GM04503 (cell line): ENCODE measurements at places on chromosomes 11 and 22.

- no peak for DNase-seq
Measured at GRCh38 chr22:22342697-22343580, 98.4 kb downstream of the VPREB1 start.

DNA sequence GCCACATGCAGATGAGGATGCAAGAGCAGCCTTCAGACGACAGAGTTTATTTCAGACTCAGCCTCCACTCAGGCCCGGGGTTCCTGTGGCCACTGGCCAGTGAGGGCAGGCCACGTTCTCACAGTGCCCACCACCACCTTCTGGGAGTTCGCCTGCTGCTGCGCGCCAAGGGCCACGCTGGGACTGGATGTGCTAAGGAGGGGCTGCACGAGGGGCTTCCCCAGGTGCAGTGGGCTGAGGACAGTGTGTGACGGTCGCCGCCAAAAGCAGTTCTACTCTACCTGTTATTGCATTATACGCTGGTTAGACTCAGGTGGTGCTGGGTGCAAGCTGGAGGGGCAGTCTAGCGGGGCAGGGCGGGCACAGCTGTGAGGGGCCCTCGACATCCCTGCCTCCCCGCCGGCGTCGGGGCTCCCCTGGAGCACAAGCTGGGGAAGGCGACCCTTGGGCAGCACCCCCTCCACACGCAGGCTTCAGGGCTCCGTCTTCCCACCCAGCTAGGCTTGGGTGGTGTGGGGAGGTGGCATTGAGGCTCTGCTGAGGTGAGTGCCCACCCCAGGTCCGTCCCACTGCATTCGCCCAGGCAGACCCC lies 2.7 kb downstream of the CEND1 start:
- no peak for DNase-seq

- peak; percentile 21 for DNase-seq
Measured at GRCh38 chr11:132588366-132588765, 943.9 kb downstream of the OPCML start.

DNA sequence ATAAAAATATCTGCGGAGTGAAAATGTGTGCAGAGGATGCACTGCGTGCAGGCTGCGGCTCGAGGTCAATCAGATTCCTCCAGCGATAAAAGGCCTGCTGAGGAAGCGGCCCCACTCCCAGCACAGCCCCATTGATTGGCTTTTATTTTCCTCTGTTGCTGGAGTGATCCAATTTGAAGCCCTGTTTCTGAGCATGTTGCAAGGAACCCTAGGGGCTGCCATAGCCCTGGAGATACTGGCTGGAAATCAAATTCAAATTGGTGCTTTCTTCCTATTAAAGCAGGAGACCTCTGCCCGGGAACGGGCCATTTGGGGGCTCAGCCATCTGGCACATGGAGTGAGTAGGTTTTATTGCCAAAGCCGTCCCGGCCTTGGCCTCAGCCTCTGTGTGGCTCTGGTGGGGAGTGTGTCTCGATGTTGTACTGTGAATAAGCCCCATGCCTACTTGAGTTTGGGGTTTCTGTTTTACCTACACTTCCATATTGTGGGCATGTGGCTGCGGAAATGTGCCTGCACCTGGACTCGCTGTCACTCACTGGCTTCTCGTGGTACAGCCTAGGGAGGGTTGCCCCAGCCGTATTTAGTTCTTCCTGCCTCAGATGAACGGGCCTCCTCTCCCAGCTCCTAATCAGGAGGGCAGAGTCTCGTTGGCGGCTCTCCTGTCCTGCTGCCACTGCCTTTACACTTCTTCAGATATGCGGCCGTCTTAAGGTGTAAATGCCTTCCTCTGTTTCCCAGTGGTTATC lies 25.6 kb downstream of the PARVB start:
- no peak for DNase-seq

- DNase-seq: no peak
Measured at GRCh38 chr11:131925829-131926228, 555.4 kb downstream of the NTM start.

- no peak for DNase-seq
Measured at GRCh38 chr11:81772166-81772565, 961.5 kb downstream of the FAM181B start.

- no peak for DNase-seq
Measured at GRCh38 chr11:65445101-65445603, 22.6 kb downstream of the NEAT1 start.

DNA sequence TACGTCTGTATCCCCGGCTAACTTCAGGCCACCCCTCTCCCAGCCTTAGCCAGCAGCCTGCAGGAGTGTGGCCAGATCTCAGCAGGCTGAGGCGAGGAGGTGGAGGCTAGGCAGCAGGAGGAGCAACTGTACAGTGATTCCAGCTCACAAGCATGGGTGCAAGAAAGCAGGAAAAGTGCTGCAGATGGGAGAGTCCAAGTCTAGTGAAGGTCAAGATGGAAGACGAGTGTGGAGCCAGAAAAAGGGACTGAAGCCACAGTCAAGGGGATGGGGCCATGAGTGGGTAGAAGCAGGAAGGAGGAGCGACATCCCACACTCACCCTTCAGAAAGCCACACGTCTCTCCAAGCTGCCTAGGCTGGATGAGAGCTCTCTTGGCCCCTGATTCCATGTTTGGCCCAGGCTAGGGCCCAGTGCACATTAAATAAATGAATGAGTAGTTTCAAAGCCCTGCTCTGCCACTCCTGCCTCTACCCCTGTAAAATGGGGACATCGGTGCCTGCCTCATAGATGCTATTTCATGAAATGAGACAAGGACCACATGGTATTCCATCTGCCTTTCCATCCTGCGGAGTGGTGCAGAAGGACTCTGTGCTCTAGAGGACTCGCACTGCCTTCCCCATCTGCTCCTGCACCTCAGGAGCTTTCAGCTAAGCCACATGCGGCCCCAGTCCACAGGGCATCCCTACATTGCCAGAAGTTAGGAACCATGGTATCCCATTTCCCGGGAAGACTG lies 2.9 kb downstream of the YDJC start:
- DNase-seq: no peak

DNA sequence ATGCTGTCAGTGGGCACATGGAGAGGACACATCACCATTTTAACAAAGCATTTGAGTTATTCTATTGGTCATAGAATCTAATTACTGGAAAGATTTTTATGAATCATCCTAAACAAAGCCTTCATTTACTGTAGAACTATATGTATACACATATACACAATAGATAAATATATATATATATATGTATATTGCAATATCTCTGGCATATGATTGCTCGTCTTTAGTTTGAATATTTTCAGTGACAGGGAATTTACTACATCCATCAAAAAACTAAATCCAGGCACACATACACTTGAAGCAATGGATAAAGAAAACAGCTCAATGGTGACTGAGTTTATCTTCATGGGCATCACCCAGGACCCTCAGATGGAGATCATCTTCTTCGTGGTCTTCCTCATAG lies at the start of gene OR5AR1:
Gene OR5AR1, plus strand, starts transcription at position 301 of the 400 bp plus-strand sequence. Its CDS starts 0 bp downstream, at position 301.
- no peak for DNase-seq

DNA sequence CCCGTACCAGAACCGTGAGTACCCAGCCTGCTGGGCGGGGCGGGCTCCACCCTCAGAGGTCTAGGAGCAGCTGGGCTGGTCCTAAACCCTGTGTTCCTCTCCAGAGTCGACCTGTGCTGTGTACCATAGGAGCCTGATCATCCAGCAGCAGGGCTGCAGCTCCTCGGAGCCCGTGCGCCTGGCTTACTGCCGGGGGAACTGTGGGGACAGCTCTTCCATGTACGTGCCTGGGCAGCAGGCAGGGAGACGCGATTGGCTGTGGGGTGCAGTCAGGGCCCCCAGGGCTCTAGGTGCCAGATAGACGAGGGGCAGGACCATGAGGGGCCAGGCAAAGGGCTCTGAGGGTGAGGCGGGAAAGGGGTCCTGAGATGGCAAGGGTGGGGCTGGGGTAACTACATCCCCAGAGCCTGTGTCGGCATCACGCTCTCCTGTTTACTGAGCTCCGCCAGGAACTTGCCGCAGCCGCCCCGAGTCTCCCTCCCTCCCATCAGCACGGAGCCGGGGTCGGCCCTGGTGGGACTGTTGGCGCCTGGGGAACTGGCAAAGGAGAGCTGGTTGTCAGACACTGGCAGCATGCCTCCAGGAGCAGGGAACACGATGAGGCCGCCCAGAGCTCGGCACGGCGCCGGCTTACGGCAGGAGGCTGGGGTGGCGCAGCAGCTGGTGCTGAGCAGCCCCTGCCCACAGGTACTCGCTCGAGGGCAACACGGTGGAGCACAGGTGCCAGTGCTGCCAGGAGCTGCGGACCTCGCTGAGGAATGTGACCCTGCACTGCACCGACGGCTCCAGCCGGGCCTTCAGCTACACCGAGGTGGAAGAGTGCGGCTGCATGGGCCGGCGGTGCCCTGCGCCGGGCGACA lies 22.9 kb upstream of the MUC5B start:
- DNase-seq: no peak

DNA sequence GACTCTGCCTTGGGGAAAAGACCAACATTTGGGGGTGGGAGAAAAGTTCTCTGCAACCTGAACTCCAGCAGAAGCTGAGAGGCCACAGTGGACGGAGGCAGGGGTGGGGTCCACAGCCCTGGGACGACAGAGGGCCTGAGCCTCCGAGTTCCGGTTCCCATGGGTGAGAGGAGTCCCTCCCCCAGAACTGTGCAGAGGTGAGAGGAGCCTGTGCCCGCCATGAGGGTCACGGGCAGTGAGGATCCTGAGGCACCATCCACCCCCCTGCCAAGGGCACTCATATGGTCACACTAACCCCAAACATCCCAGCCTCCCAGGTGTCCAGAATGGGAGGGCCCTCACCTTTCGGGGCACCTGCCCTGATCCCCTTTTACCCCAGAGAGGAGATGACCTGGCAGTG lies 30.5 kb downstream of the KIAA0930 start:
- DNase-seq: no peak

GRCh38 chr11:118240999-118241763 lies 11.0 kb downstream of the MPZL3 start:
- DNase-seq: no peak

DNA sequence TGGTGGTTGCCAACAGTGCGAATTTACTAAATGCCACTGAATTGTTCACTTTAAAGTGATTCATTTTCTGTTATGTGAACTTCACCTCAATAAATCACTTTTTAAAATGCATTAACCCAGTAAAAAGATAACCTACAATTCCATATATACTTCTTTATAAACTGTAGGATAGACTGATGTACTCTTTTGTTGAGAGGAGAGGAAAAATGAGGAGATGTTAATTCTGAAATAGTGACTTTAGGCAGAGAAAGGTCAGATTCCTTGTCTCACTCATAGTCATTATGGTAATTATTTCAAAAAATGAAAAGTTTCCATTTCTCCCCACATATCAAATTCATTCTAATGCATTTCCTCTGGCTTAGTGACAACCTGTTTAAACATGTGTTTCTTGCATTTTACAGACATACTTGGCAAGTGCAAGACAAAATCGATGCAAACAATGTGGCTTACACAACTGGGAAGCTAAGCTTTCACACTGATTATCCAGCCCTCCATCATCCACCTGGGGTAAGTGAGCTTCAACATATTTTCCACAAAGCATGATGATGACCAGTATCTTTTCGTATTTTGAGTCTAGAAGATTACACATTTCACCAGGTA lies 74.5 kb downstream of the BBOX1 start:
- no peak for DNase-seq

GRCh38 chr11:22433094-22433455 lies 94.9 kb downstream of the SLC17A6 start:
- no peak for DNase-seq

DNA sequence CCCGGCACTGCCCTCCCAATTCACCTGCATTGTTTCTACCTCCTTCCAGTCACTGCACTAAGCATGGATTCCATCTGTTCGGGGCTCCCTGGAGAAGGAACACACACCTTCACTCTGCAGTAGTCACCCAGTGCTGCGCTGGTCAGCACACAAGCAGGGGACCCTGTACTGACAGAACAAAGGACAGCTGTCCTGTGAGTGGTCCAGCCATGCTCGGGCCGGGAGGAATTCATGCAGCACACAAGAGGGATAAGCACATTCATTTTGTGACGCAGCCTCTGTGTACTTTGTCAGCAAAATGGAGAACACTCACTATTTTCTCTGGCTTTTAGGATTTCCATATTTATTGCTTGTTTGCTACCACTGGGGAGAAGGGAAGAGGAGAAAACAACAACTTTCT lies 167.3 kb downstream of the NTM start:
- DNase-seq: no peak

DNA sequence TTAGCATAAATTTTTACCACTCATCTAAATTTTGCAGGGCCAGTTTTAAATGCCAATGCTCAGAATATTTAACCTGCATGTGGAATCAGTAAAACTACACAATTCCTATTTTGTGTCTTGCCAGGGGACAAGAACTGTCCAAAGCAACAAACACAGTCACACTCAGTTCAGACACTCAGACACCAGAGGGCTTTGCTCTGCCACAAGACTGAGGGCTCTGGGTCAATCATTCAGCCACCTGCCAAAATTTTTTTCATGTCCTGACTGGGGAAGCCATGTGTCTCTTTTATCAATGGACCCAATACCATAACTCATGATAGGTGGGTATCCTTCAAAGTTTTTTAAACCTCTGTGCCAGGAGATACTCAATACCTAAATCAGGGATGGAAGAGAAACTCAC lies 304.0 kb upstream of the ANO3 start:
- DNase-seq: no peak

DNA sequence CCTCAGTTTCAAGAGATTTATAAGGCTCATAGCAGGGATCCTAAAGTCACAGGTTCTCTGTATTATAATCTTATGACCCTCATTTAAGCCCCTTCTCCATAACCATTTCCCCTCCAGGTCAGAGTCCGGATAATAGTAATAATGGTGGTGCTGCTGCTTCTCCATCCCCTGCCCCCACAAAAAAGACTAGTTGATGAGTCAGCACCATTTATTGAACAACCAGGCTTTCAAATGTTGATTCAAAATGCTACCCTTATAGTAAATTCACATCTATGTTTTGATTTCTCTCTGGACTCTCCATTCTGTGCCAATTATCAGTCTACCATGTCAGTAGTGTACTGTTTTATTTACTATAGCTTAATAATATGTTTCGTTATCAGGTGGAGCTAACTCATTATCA lies 17.6 kb upstream of the RIC3 start:
- no peak for DNase-seq
